ENCODE measurements at places on chromosomes 5 and 9. TPM values are rescaled to one million over a fixed set of nuclear protein-coding genes. Genes with fewer than 3 reads are reported as not detected.

Gene ALAD
- 27.4 TPM for total RNA-seq

Gene PCSK5
- 21.0 TPM for total RNA-seq

Gene CAVIN4
- total RNA-seq = 0.29 TPM

Gene MELK
- total RNA-seq = 0.59 TPM
